Purkinje cell (primary cell): ENCODE measurements at places on chromosomes 1 and 21. TPM values are rescaled to one million over a fixed set of nuclear protein-coding genes. Genes with fewer than 3 reads are reported as not detected.

The SMG7 gene
- 20.2 and 25.8 TPM in 2 replicates for polyA plus RNA-seq

The PDZK1 gene
- polyA plus RNA-seq, result 5.2 and 14.3 TPM in 2 replicates

The SPRR2F gene
- not detected in 2 replicates for polyA plus RNA-seq

The CYP4X1 gene
- polyA plus RNA-seq, result 30.0 and 42.0 TPM in 2 replicates

The CR1L gene
- polyA plus RNA-seq, result not detected in 2 replicates

The TP73 gene
- not detected in 2 replicates for polyA plus RNA-seq

The MATN1 gene
- not detected in 2 replicates for polyA plus RNA-seq

The SERPINC1 gene
- not detected in 2 replicates for polyA plus RNA-seq

The GNG5 gene
- 43.3 and 44.1 TPM in 2 replicates for polyA plus RNA-seq

The AQP10 gene
- polyA plus RNA-seq, result not detected in 2 replicates

The PLA2G2D gene
- polyA plus RNA-seq, result 0.55 TPM in 1 of 2 replicates, not detected in the other

The TFF2 gene
- polyA plus RNA-seq, result not detected in 2 replicates

The PRDX6 gene
- 167 and 188 TPM in 2 replicates for polyA plus RNA-seq

The LMOD1 gene
- polyA plus RNA-seq, result 0.34 and 1.6 TPM in 2 replicates

The LCE3D gene
- polyA plus RNA-seq, result not detected in 2 replicates

The ERG gene
- polyA plus RNA-seq, result 0.04 TPM in 1 of 2 replicates, not detected in the other

The ARHGEF16 gene
- polyA plus RNA-seq, result not detected in 2 replicates

The FCRLA gene
- not detected in 2 replicates for polyA plus RNA-seq

The KRTAP23-1 gene
- not detected in 2 replicates for polyA plus RNA-seq

The TSPEAR gene
- polyA plus RNA-seq, result not detected in 2 replicates

The SLAMF7 gene
- polyA plus RNA-seq, result not detected in 2 replicates

The CATSPER4 gene
- polyA plus RNA-seq, result not detected in 2 replicates

The PPT1 gene
- 156 and 195 TPM in 2 replicates for polyA plus RNA-seq

The LENEP gene
- not detected in 2 replicates for polyA plus RNA-seq

The OR2L2 gene
- polyA plus RNA-seq, result 0.21 TPM in 1 of 2 replicates, not detected in the other

The SELL gene
- polyA plus RNA-seq, result not detected in 2 replicates

The COL11A1 gene
- polyA plus RNA-seq, result 0.08 and 2.6 TPM in 2 replicates

The RAB7B gene
- not detected in 2 replicates for polyA plus RNA-seq

The SLC30A2 gene
- not detected in 2 replicates for polyA plus RNA-seq

The LEFTY2 gene
- not detected in 2 replicates for polyA plus RNA-seq

The KRTAP12-2 gene
- not detected in 2 replicates for polyA plus RNA-seq

The PRAMEF18 gene
- not detected in 2 replicates for polyA plus RNA-seq

The CSDE1 gene
- polyA plus RNA-seq, result 299 and 341 TPM in 2 replicates

The MPC2 gene
- polyA plus RNA-seq, result 221 and 265 TPM in 2 replicates

The GPR25 gene
- not detected in 2 replicates for polyA plus RNA-seq

The OR2L8 gene
- not detected in 2 replicates for polyA plus RNA-seq

The PWP2 gene
- polyA plus RNA-seq, result 1.7 and 2.3 TPM in 2 replicates

The LCE2D gene
- polyA plus RNA-seq, result not detected in 2 replicates

The MPL gene
- not detected in 2 replicates for polyA plus RNA-seq

The SEC16B gene
- 0.65 and 2.0 TPM in 2 replicates for polyA plus RNA-seq

The RCC2 gene
- polyA plus RNA-seq, result 0.83 and 2.0 TPM in 2 replicates

The HCN3 gene
- 1.5 and 4.9 TPM in 2 replicates for polyA plus RNA-seq

The PDC gene
- polyA plus RNA-seq, result 0.83 TPM in 1 of 2 replicates, not detected in the other

The ADGRL4 gene
- polyA plus RNA-seq, result 0.76 and 3.2 TPM in 2 replicates

The ZNF683 gene
- polyA plus RNA-seq, result 0.34 TPM in 1 of 2 replicates, not detected in the other

The CLDN17 gene
- polyA plus RNA-seq, result not detected in 2 replicates

The C1orf74 gene
- polyA plus RNA-seq, result 6.6 and 14.4 TPM in 2 replicates

The CDA gene
- polyA plus RNA-seq, result 0.98 and 7.1 TPM in 2 replicates

The OR10T2 gene
- not detected in 2 replicates for polyA plus RNA-seq

The ESRRG gene
- polyA plus RNA-seq, result 10.1 and 19.9 TPM in 2 replicates

The RHCE gene
- polyA plus RNA-seq, result 1.6 and 2.1 TPM in 2 replicates

The FAM72C gene
- 1.3 and 1.8 TPM in 2 replicates for polyA plus RNA-seq

The OR2L13 gene
- polyA plus RNA-seq, result 0.48 and 3.1 TPM in 2 replicates

The FAM163A gene
- not detected in 2 replicates for polyA plus RNA-seq

The DISC1 gene
- polyA plus RNA-seq, result 0.13 and 1.0 TPM in 2 replicates

The TUFT1 gene
- 11.1 and 11.7 TPM in 2 replicates for polyA plus RNA-seq

The ADAM30 gene
- not detected in 2 replicates for polyA plus RNA-seq

The MINDY1 gene
- polyA plus RNA-seq, result 0.55 and 1.1 TPM in 2 replicates
